SIG-M5 (cell line): ENCODE measurements at places on chromosomes 16 and 17.

DNA sequence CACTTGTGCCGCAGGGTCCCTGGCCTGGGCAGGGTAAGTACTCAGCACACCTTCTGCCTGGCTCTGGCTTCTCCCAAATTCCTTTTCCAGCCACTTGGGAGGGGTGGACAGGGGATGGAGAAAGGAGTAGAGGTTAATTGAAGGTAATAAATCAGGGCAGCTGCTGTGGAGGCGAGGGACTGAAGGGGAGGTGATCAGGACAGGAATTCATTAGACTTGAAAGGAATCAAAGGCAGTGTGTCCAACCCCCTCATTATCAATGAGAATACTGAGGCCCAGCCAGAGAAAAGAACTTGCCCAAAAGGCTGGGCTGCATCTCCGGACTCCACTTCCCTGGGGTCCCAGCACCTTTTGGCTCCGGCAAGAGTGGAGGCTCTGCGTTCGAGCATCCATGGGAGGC lies 2.4 kb downstream of the SOST start:
- no peak for DNase-seq

- no peak for DNase-seq
Observed at GRCh38 chr17:29243792-29244191, 2.9 kb upstream of the CRYBA1 start.

GRCh38 chr17:28748852-28749515 lies 5.2 kb downstream of the TRAF4 start:
- DNase-seq: no peak

- no peak for DNase-seq
Observed at GRCh38 chr17:9115214-9116191, 94.2 kb downstream of the NTN1 start.

GRCh38 chr16:89700100-89700648 lies 1.3 kb downstream of the SPATA2L start:
- DNase-seq: peak; percentile 50

DNA sequence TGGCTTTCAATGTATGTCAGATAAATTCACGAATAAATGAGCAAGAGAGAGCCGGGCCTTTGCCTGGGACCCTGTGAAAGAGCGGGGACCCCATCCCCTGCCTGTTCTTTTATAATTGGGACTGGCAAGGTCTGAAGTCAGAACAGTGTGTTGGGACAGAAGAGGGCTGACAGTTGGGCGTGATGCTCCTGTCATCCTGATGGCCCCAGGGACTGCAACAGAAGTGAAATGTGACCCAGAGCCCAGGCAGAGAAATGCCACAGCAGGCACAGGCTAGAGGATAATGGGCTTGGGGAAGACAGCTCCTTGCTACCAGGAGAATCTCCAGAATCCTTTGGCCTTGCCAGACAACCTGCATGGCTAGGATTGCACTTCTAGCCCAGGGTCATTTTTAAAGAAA lies 37.9 kb downstream of the GSG1L start:
- DNase-seq: no peak

GRCh38 chr17:78042542-78042941 lies 84.0 kb downstream of the TNRC6C start:
- DNase-seq: no peak

GRCh38 chr16:17076092-17076754 lies 394.5 kb downstream of the XYLT1 start:
- DNase-seq: no peak

GRCh38 chr17:74529243-74529642 lies 2.0 kb downstream of the CD300LB start:
- no peak for DNase-seq

GRCh38 chr16:2191446-2191706 lies 5.0 kb downstream of the CASKIN1 start:
- no peak for DNase-seq

GRCh38 chr16:49700251-49701064 lies 155.5 kb downstream of the ZNF423 start:
- DNase-seq: no peak

GRCh38 chr17:47815106-47815918 lies 6.3 kb downstream of the OSBPL7 start:
- no peak for DNase-seq

DNA sequence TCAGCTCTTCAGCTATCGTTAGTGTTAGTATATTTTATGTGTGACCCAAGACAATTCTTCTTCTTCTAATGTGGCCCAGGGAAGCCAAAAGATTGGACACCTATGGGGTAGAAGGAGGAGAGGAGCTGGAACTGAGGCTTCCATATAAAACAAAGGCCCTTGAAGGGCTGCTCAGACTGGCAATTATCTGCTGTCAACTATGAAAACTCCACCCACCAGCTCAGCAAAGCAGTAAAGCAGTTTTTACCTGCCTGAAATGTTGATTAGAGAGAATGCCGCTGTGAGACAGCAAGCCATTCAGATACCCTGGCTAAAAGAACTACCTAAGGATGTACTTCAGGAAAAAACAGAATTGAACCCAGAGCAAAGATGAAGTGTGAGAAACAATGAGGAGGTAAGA lies 45.9 kb upstream of the GNAO1 start:
- no peak for DNase-seq

DNA sequence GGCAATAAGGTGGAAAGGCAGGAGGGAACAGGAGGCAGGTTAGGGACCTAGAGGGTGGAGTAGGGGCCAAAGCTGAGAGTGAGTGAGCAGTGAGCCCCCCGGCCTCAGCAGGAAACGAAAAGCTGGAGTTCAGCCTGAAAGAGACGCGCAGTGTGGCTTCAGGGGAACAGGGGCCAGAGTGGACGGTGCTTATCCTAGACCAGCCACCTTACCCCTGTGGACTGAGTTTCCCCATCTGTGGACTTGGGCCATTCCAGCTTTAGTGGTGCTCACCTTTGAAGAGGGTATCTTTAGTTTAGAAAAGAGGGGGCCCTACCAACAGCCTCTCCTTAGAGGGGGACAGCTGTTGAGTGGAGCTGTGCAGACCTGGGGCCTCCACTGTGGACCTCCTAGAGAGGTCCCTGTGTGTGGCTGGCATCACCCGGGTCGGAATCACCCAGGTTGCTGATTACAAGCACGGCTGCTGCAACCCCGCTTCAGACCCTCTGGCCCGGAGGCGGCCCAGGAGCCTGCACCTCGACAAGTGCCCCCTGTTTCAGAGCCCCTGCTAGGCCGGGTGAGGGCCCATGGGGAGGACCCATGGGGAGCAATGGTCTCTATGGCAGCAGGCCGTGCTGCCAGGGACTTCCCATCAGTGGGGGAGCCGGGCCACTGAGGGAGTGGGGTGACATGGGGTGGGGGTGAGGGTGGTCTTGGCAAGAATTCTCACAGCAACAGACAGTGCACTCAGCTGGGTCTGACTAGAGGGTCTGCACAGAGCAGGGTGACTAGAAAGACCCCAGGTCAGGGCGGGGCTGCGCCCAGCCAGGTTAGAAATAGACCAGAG lies 2.6 kb downstream of the GPR142 start:
- DNase-seq: no peak

DNA sequence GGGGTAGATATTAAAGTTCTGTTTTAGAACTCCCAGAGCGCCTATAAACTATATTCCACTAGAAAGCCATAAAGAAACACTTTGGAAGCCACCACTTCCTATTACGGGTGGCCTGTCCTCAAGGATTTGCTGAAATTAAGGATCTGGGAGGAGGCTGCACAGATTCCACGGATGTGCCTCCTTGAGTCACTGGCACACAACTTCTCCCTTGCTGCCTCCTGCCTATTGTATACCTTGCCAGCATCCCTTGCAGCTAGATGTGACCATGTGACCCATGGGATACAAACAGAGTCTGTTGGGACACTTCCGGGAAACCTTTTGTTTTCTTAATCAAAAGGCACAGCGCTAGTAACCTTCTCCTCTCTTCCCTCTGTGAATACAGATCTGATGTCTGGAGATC lies 263.0 kb downstream of the C16orf95 start:
- no peak for DNase-seq

- no peak for DNase-seq
Observed at GRCh38 chr17:12081720-12082119, 61.0 kb downstream of the MAP2K4 start.

DNA sequence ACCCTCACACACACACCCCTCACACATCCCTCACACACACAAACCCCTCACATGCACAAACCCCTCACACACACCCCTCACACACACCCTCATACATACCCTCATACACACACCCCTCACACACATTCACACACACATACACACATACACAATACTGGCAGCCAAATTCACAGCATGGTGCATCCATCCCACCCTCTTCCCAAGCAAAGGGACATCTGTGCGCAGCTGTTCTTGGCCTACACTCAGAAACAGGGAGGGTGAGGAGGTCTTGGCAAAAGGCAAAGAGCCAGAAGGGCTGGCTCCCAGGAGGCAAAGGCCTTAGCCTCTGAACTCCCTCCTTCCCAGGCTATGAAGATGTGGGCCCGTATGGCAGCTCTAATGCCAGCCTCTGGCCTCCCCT lies 23.4 kb downstream of the C17orf67 start:
- DNase-seq: no peak

GRCh38 chr16:72658888-72659717 lies 388.8 kb downstream of the ZFHX3 start:
- no peak for DNase-seq

GRCh38 chr17:75806822-75807500 lies 22.4 kb downstream of the UNK start:
- DNase-seq: no peak

DNA sequence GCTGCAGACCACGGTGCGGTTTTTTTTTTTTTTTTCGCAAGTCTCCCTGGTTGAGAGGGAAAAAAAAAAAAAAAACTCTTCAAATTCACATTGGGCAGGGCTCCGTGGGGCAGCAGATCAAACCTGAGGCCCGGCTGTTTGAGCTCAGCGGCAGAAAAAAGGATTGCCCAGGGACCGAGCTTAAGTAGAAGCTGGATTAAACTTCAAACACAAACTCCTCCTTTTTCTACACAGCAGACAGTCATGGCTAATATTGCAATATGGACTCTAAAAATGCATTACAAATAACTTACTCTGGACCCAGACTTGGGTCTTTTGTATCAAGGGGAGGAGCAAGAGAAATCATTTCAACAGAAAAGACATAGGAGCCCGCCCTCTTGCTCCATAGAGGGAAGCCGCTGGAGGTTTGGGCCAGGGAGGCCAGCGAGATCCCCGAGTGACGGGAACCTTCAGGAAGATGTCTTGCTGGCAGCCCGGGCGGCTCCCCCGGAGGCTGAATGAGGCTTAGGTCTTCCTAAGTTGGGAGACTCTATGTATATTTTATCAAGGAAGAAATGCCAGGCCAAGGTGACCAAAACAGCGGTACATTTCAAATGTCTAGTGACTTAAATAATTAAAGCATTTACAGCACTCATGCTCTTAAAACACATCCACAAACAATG lies 167.7 kb downstream of the ZNF423 start:
- no peak for DNase-seq

DNA sequence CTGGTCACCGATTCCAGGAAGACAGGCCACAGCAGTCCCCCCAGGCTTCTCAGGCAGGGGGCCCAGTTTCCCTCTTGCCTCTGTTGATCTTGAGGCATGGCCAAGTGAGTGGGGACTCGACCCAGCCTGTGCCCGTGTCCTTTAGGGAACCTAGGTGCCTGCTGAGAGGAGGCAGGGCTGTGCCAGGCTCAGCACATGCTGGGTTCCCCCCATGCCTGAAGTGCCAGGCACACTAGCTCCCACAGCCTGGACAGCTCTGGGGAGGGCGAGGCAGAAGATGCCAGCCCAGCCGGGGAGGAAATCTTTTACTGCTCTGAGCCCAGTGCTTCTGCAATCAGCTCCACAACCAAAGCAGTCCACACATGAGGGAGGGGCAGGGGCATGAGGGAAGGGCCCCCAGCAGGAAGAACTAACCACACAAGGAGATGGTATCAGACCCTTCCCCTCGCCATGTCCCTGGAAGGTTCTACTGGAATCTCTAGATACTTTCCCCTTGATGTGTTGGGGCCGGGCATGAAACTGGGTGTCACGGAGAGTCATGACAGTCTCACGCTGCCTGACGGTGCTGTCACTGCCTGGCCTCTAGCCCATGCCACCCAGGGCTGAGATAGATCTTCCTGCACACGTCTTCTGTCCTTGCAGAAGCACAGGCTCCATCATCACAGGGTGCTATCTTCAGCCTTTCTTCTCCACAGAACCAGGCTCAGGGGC lies 25.5 kb downstream of the MYO18A start:
- no peak for DNase-seq

DNA sequence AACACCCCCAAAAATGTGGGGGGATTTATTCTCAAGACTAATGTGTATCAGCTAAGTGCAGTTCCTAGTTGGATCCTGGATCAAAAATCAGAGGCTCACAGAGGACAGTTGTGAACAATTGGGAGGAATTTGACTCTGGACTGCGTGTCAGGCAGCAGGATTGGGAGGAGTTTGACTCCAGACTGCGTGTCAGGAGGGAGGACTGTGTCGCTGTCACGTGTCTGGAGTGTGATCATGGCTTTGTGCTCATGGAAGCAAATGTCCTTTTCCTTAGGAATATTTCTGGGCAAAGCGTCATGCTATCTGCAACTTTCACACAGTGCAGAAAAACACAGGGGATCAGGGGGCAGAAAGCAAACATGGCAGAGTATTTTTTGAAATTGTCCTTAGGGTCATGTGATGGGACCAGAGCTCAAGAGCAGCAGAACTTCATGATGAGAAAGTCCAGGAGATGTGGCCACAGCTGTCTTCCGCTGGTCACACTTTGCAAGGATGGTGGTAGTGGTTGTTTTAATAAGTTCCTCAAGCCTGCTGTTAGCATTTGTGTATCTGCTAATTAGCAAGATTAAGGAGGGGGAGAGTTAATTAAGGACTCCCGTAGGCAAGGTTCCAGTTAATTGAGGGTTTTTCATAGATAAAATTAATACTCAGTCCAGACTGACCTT lies 122.0 kb upstream of the CHMP6 start:
- DNase-seq: no peak

- DNase-seq: no peak
Observed at GRCh38 chr17:34161690-34162089, 93.4 kb upstream of the CCL2 start.

GRCh38 chr16:82605863-82606620 lies 20.7 kb upstream of the CDH13 start:
- no peak for DNase-seq

DNA sequence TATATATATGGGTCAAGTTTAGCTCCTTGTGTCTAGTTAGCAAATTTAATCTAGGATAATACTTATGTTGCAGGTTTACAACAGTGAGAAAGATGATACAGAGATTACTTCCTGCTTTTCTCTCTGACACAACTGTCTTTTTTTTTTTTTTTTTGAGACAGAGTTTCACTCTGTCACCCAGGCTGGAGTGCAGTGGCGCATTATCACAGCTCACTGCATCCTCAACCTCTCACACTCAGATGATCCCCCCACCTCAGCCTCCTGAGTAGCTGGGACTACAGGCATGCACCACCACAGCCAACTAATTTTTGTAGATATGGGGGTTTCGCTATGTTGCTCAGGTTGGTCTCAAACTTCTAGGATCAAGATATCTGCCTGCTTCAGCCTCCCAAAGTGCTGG lies 706.9 kb upstream of the SOX9 start:
- DNase-seq: no peak

DNA sequence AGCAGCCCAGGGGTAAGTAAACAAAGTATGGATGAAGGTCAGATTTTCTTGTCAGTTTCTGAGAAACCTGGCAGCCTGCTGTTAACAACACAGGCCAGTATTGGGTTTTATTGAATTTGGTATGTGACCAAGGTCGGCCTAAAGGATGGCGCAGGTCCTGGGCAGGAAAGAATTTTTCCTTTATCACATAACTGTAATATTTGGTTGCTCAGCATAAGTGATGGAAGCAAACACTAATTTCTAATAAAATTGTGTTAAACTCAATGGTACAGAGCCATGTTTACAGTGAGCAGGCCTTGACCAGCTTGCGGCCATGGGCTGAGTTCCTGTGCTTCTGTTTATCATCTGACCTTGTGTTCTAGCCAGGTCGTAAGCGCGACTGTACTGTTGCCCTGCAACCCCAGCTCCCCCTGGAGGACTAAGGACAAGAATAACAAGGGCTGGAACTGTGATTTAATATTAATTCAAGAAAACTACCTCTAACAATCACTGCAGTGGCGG lies 10.5 kb downstream of the POLDIP2 start:
- no peak for DNase-seq
